ENCODE measurements at places on chromosomes 7 and 10. TPM values are rescaled to one million over a fixed set of nuclear protein-coding genes. Genes with fewer than 3 reads are reported as not detected.

The ZNRF2 gene
- total RNA-seq = 10.4 TPM

The CALML3 gene
- not detected for total RNA-seq

The TCERG1L gene
- total RNA-seq = not detected

The ZNF503 gene
- total RNA-seq = 3.7 TPM

The AGAP5 gene
- total RNA-seq = 4.7 TPM

The SNX8 gene
- 12.5 TPM for total RNA-seq

The TRIM56 gene
- total RNA-seq = 6.3 TPM

The ADCYAP1R1 gene
- 7.8 TPM for total RNA-seq

The ACBD7 gene
- total RNA-seq = 1.6 TPM

The PTPRE gene
- 7.8 TPM for total RNA-seq

The INTS1 gene
- 16.7 TPM for total RNA-seq

The ZPBP gene
- total RNA-seq = not detected

The DGKI gene
- total RNA-seq = 1.0 TPM

The DNAH11 gene
- total RNA-seq = under 0.01 TPM

The ARMC3 gene
- not detected for total RNA-seq

The GDF2 gene
- not detected for total RNA-seq

The EPHB6 gene
- total RNA-seq = 1.0 TPM

The GIMAP1 gene
- total RNA-seq = 1.0 TPM

The PCDH15 gene
- total RNA-seq = 0.52 TPM

The SYT15 gene
- 1.0 TPM for total RNA-seq

The ITPRID1 gene
- total RNA-seq = 0.52 TPM

The FEZF1 gene
- total RNA-seq = not detected

The ADK gene
- total RNA-seq = 28.2 TPM

The FOXP2 gene
- total RNA-seq = 10.4 TPM

The HYCC1 gene
- total RNA-seq = 30.8 TPM

The C10orf71 gene
- 4.7 TPM for total RNA-seq

The GATA3 gene
- total RNA-seq = 0.52 TPM

The ADCY1 gene
- total RNA-seq = 9.9 TPM

The PRLHR gene
- total RNA-seq = not detected

The CPED1 gene
- 14.6 TPM for total RNA-seq

The TLX1 gene
- not detected for total RNA-seq

The OR2A42 gene
- under 0.01 TPM for total RNA-seq

The TMEM213 gene
- total RNA-seq = not detected

The C7orf57 gene
- not detected for total RNA-seq

The SCIN gene
- total RNA-seq = 1.0 TPM

Data from skeletal muscle tissue (tissue), 5 donors.